ENCODE measurements at places on chromosomes 2 and 18. TPM values are rescaled to one million over a fixed set of nuclear protein-coding genes. Genes with fewer than 3 reads are reported as not detected.

- no peak for DNase-seq
Observed at GRCh38 chr2:32833709-32834108, 113.0 kb upstream of the LTBP1 start.

DNA sequence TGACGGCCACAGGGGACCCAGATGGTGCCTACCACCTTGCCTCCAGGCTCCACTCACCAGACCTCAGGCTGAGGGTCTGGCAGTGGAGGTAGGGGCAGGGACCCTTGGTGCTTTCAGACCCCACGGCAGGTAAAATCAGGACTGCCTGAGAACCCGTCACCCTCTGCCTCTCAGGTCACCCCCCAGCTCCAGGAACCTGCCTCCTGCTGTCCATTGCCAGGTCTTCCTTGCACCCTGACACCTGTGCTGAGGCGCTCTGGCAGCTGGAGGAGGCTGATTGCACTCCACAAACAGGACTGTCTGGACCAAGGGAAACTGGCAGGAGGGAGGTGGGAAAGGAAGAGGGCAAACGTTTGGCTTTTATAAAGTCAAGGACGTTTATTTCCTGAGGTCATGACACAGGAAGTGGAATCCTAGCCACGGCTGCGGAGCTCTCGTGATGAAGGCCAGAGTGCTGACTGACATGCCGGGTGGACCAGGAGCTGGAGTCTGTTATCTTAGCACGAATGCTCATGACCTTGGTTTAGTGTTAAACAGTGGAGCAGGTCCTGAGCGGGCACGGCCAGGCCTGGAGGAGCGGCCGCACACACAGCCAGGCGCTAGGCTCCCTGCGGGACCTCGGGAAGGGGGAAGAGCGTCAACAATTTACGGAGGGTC is 40.5 kb downstream of the ANO7 start:
- DNase-seq, result no peak

DNA sequence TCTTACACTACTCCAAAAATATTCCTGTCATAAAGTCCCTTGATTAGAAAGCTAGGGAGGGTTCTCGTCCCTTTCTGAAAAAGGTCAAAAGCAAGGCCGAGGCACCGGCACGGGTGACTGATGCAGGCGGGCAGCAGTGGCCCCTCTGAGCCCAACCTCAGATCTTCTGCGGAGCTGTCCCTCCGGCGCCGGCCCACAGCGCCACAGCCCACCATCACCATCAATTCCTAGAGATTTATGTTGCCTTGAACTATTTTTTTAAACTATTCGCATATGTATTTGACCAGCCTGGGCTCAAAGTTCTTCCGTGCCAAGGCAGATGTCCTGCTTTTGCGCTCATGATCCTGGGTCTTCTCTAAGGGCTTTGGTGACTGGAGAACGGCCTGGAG is 26.8 kb downstream of the PRELID3A start:
- DNase-seq, result no peak

DNA sequence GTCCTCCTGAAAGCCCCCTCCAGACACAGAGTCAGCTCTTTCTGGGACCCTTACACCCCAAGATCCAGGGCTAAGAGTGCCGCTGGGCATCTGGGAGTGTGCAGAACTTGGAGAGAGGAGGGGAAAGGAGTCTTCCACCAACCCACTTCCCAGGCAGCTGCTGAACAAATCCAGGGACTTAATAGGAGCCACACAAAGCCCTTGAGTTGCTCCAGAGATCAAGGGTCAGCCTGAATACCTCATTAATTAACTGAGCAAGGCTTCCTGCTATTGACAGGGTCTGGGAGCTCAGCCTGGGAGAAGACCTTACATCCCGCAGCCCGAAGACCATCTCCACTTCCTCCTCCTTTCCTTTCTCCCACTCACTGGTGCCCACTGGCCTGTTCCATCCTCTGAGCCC is 108.3 kb downstream of the CELF4 start:
- DNase-seq, result no peak

Gene CROCC2
- not detected for polyA plus RNA-seq

Measured in heart right ventricle (tissue), 16 donors.